ENCODE measurements at places on chromosomes 6 and 20.

DNA sequence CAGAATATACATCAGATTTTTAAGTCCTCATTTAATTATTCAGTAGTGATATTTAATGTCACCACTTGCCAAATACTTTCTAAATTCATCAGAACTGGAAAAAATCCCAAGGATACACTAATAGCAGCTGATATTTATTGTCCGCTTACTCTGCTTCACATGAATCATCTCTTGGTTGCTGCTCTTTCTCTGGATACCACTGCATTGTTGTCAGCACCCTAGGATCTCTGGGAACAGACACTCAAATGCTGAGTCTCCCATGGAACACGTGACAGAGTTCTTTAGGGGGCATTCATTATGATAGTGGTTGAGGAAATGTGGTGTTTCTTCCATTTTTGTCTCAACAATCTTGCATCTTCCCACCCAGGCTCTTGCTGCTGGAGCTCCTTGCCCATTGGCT, 318.0 kb downstream of the RFPL4B start:
- DNase-seq, result no peak

DNA sequence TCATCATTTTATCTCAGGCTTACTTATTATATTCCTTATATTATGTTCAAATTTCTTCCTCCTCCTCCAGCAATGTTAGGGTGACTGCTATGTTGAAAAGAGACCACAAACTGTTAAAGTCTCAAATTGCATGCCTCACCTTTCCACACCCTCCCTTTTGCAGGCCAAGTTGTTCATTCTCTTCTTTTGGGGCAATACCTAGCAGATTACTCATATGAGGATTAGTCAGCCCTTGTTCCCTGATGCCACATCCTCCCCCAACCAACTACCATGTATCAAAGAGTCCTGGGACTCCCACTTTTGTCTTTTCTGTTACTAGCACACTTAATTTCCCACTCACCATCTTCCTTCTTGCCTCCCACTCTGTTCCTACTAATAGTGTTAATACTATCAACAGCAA, 434.7 kb downstream of the BCKDHB start:
- DNase-seq, result peak; percentile 3

- DNase-seq, result no peak
These were observed 35.7 kb downstream of the UBR2 start for GRCh38 chr6:42599558-42599957.

DNA sequence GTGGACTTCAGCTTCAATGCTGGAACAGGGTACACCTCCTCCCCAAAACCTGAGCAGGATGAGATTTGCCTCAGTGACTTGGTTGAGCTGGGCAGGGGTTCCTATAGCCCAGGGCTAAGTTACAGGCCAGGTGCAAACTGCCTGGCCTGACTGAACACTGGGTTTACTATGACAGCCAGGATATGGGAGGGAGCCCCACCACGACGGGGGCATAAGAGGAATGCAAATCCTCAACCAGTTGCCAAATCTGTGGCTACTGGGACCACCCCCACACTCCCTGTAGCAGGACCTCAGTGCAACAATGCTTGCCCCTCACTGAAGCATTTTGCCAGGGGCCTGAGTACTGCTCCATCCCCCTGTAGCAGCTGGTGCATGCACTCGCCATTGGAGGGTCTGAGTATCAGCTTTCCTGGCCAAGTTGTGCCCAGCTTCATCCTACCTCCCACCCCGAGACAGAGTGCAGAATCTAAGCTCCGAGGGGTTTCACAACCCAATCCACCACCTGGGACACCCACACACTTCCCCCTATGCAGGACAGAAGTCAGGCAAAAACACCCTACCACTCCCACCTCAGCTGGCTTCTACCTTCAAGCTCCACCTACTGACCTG, 27.6 kb downstream of the TREML4 start:
- DNase-seq, result no peak

DNA sequence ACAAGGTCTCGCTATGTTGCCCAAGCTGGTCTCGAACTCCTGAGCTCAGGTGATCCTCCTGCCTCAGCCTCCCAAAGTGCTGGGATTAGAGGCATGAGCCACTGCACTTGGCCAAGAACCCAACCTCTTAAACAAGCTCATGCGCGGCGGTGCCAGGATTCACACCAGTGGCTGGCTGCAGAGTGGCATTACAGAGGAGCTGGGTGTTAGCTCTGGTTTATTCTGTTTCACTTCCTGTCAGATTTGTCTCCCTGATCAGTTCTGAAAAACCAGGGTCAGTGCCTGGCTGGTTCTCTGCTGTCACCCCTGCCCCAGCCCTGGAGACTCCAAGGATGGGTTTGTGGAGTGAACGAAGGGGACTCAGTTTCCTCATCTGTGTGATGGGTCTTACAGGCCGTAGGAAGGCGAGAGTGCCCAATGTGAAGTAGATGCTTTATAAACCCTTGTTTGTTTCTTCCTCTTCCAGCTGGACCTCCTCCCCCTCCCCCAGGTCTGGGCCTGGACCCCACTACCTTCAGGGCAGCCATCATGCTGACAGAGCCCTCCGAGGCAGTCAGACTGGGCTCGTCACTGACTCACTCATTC, 63.4 kb downstream of the UBE2V1 start:
- DNase-seq, result no peak

DNA sequence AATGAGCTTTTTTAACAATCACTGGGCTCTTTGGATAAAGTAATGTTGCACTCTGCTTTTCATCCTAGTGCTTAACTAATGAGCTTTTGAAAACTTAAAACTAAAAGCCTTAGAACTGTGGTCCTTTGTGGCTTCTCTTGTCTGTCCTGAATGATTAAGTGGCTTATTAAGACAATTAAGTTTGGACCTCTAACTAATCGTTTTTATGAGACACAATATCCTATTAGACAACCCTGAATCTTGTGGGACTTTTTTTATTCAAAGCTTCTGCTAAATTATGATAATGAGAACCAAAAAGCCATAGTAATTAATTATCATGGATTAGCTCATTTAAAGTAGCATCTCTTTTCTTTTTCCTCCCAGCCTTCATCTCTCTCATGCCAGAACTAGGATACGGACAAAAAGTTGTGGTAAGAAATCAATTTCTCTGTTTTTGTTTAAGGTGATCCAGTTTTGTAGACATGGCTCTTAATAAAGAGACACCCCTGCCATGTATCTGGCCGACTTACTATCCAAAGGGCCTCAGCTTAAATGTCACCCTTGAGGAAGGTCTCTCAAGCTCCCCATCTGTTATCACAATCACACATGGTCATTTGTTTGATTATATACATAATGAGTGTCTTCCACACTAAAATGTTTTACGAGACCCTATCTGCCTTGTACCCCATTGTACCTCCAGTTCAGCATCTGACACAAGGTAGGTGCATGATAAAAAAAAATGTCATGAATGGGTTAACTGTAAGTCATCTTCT, 384.4 kb upstream of the IRAK1BP1 start:
- no peak for DNase-seq

DNA sequence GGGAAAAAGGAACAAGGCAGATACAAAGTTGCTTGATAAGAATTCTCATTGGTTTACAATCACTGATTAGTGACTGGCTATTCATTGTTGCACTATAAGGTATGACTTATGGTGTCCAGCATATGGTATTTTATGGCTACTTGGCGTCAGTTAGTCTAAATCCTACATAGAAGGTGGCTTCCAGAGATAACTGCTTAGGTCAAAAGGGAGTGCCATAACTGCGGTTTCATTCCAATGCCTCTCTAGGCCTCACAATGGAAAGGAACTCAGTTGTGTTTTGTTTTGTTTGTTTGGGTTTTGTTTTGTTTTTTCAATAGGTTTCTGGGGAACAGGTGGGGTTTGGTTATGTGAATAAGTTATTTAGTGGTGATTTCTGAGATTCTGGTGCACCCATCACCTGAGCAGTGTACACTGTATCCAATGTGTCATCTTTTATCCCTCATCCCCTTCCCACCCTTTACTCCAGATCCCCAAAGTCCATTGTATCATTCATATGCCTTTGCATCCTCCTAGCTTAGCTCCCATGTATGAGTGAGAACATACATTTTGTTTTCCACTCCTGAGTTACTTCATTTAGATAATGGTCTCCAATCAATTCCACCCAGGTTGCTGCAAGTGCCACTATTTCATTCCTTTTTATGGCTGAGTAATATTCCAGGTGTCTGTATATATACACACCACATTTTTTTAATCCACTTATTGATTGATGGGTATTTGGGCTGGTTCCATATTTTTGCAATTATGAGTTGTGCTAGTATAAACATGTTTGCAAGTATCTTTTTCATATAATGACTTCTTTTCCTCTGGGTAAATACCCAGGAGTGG, 7.0 kb downstream of the GOPC start:
- DNase-seq, result no peak

DNA sequence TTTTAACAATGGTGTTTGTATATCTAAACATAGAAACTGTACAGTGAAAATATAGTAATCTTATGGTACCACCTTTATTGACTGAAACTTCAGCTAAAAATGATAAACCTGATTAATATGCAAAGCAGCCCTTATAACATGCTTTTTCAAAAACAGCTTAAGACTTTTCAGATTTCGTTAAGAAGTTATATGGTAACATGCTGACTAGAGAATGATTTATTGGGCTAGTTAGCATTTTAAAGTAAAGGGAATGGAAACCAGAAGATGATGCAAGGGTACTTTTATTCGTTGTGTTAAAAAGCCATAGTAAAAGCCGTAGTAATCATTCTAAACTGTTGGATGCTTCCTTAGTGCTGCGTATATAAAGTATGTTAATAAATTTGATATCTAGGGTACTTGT, 50.5 kb downstream of the CBFA2T2 start:
- DNase-seq, result no peak

All from activated T-cell treated with anti-CD3 and anti-CD28 coated beads, Interleukin-2, amount 50 U/mL, for 72 hours (primary cell).